Dorsolateral prefrontal cortex (tissue), 122 donors: ENCODE measurements at places on chromosomes 6 and 20.

GRCh38 chr6:33071569-33071968 is 1.9 kb downstream of the HLA-DPA1 start:
- no peak for DNase-seq

DNA sequence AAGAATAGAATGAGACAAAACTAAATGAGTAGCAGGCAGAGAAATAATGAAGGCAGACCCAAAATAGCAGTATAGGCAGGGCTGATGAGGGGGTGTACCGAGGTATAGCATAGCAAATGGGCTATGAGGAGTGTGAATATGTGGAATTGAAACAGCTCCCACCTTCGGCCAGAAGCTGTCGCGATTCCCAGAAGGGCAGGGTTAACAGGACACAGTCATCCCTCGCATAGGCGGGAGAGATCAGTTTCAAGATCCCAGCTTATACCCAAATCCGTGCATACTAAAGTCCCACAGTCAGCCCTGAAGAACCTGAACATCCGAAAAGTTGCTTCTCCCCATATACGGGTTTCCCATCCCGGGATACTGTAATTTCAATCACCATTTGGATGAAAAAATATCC is 82.7 kb downstream of the PTPRK start:
- DNase-seq: no peak

- DNase-seq: no peak
Observed at GRCh38 chr6:63347599-63347998, 27.8 kb upstream of the LGSN start.

DNA sequence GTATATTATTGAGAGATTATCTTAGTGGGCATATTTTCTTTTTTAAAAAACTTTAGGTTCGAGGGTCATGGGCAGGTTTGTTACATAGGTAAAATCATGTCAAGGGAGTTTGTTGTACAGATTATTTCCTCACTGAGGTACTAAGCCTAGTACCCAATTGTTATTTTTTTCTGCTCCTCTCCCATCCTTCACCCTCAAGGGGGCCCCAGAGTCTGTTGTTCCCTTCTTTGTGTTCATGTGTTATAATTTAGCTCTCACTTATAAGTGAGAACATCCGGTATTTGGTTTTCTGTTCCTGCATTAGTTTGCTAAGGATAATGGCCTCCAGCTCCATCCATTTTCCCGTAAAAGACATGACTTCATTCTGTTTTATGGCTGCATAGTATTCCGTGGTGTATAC is 247.9 kb upstream of the RAB32 start:
- DNase-seq: no peak

DNA sequence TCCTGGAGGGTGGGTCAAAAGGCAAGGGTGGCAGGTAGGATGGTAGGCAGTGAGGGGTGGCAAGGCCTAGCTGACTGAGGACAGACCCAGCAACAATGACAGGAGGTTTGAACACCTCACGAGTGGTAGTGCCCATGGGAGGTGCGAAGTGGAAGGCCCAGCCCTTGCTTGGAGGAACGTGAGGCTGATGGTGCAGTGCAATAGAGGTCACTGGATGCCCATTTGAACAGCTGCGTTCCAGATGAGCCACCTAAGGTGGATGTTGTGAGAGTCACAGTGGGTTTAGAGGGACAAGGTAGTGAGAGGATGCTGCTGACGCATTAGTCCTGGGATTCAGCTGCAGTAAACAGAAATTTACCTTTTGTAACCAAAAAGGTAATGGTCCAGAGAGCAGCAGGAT is 15.6 kb downstream of the TMEM74B start:
- no peak for DNase-seq
